ENCODE measurements at places on chromosomes 7 and 10.

DNA sequence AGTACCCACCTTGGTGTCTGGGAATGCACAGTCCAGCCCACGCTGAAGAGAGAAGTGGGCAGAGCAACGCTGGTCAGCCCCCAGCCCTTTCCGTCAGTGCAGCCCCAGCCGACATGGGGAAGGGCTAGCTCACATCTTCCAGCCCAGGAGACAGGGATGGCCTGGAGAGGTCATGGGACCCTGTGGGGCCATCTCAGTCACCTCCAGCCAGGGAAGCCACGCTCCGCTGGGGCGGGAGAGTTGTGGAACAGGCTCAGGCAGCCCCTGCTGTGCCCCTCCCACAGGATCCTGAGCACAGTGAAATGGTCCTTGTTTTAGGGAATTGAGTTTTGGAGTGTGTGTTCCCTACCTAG lies 85.1 kb downstream of the PAXIP1 start:
- no peak for DNase-seq

- DNase-seq, result peak; percentile 74
These were observed 14.1 kb upstream of the MYPN start for GRCh38 chr10:68095153-68095552.

DNA sequence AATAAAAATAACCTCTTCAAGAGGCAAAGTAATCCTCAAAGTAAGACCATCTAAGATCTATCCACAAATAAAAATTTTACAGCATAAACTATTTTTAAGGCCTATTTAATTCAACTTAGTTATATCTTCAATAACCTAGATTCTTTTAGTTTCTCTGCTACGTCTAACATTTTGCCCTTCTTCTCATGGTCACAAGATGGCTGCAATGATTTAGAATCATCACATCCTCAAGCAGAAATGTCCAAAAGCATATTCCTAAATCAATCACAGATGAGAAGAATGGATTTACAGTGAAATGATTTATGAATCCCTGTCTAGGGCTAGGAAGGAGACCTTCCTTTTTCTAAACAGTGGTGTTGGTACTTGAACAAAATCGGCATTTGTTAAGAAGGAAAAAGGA lies 304.7 kb downstream of the ARHGAP12 start:
- no peak for DNase-seq

GRCh38 chr10:89589101-89589720 lies 53.8 kb upstream of the SLC16A12 start:
- DNase-seq, result no peak

DNA sequence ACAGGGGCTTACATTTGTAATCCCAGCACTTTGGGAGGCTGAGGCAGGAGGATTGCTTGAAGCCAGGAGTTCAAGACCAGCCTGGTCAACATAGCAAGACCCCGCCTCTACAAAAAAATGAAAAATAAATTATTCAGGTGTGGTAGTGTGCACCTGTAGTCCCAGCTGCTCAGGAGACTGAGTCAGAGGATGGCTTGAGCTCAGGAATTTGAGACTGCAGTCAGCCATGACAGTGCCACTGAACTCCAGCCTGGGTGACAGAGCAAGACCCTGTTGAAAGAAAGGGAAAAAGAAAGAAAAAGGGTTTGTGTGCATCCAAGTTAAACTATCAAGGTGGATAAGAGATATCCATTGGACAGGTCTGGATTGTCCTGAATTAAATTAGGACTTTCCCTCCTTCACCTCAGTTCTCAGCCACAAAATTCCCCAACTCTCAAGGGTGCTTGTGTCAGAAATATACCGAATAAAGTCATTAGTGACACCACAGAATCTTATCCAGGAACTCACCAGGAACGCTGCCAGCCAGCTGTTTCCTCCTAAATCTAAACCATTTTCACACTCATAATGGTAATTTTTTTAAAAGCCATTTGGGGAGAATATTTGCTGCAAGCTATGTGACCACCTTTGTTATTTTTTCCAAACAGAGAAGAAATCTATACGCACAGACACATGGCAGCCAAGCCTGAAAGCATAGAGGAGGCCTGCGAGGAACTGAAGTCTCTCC lies 12.0 kb downstream of the AFAP1L2 start:
- no peak for DNase-seq

Data from urothelium cell line (cell line).